Stimulated activated CD4-positive, alpha-beta T cell treated with anti-CD3 and anti-CD28 coated beads, Interleukin-4, amount 100 ng/mL, for 4 hours (primary cell): ENCODE measurements at places on chromosomes 7 and 10.

GRCh38 chr10:104268713-104269645, at the start of gene GSTO2:
Gene GSTO2 (plus strand): TSS chr10:104269184. CDS start chr10:104274916, 5,732 bp downstream.
- DNase-seq: peak; percentile 95

- peak; percentile 33 for DNase-seq
These were observed 460 bp downstream of the ANXA11 start for GRCh38 chr10:80204677-80205476.

GRCh38 chr10:19654576-19654975, 161.7 kb upstream of the PLXDC2 start:
- no peak for DNase-seq

DNA sequence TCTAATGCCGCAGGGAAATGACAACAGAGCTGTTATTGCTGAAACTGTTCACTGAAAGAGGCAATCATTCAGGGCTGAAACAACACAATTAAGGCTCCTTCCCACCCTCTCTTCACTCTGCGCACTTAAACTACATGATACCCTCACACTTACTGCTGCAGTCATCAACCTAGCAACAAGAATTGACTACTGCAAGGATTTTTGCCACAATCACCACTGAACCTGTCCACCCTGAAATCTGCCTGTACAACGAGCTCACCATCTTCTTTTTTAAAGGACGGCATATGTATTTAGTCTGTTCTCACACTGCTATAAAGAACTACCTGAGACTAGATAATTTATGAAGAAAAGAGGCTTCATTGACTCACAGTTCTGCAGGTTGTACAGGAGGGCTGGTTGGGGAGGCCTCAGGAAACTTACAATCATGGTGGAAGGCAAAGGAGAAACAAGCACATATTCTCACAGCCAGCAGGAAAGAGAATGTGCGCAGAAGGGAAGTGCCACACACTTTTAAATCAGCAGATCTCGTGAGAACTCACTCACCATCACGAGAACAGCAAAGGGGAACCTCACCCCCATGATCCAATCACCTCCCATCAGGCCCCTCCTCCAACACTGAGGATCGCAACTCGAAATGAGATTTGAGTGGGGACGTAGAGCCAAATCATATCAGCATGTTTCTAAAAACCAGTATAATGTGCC, 131.7 kb downstream of the SORCS1 start:
- DNase-seq: no peak

DNA sequence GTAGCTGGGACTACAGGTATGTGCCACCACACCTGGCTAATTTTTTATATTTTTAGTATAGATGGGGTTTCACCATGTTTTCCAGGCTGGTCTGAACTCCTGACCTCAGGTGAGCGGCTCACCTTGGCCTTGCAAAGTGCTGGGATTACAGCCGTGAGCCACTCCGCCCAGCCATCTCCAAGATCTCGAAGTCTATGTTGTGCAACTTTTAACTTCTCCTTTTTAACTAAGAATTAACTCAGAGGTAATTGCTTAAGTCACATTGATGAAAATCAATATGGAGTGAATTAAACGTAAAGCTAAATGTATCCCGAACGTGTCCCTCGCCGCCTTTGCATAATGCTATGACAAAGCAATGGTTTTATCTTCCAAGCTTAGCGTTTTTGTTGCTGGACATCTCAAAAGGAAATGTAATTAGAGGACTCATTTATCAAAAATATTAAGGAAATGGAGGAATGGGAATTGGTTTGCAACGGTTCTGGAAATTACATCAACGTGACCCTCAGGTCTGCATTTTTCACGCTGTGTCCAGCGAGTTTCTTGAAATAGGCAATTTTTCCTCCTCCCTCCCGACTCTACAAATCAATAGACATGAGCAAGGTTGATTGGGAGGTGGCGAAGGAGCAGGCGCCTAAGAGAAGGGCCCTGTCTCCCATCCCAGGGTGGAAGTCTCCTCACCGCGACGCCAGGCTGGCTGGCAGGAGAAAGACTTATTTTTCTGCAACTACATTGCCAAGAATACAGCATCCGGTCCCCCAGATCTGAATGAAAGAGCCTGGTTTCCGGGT, 89.8 kb downstream of the TMEM130 start:
- DNase-seq: no peak

DNA sequence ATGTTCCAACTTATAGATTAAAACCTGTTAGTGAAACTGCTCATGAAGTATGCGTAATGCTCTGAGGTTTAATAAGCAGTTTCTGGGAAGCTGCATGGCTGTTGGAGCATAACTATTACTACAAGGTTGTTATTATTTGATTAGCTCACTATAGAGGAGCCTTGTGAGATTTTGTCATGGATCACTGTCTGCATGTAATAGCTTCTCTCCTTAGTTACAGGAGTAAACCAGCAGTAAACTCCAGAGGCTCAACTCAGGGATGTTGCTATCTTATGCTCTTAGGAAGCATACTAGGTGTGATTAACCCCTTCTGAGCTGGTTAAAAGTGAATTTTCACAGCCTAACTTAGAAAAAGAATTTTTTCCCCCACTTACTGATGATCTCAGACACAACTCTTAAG, 63.6 kb upstream of the IFRD1 start:
- DNase-seq: no peak

- no peak for DNase-seq
These were observed 59.9 kb downstream of the CAV1 start for GRCh38 chr7:116584721-116585120.

DNA sequence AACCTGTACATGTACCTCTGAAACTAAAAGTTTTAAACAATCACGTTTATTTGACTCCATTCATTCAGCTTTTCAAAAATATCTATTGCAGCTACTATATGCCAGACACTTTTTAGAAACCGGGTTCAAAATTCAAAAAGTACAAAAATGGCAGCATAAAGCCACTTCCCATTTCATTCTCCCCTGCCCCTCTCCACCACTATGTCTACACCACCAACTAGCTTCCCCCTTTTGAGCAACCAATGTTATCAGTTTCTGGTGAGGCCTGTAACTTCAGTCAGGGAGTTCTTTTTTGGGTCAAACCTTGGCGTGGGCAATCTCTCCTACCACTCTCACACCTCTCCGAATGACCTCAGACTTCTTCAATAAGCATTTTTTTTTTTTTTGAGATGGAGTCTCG, 11.5 kb upstream of the HHEX start:
- no peak for DNase-seq

DNA sequence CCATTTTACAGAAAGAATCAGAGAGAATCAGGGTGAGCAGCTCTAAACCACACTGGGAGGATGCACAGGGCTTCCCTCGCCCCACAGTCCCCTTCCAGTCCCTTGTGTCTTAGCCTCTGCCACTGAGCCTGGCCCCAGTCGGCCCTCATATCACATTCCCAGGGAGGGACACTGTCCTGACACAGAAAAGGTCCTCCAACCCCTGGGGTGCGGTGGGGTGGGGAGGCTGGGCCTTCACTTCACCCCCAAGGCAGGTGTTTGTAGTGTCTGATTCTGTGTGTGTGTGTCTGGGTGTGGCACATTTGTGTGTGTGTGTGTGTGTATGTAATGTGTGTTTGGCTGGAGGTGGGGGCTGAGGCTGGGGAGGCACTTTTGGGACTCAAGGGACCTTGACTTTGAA, 1.8 kb upstream of the KCP start:
- DNase-seq: no peak

DNA sequence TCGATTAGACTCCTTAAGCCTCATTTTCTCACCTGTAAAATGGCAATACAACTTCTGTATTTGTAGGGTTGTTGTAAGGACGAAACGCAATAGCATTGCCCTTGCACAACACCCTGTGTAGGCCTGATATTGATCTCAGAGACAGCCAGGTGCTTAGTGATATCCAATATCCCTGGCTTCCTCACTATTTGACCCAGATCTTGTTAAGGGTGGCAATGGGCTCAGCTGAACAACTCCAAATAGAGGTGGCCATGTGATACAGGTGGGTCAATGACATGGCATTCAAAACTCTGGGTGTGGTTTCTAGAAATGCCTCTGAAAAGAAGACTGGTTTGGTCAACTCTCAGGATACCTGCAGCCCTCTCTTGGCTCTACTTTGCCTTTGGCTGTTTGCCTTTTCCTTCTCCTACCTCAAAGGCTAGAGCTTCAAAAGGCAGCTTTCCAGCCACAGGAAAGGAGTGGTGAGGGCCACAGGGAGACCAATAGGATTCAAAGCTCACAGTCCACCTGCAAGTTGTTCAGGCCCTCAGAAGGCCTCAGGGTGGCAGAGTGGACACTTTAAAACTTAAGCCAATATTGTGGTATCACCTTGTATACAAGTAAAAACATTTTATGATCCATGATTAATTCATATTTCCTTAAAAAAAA, 14.9 kb upstream of the GATAD1 start:
- no peak for DNase-seq

GRCh38 chr7:67407392-67408071, 410.9 kb downstream of the TYW1 start:
- DNase-seq: no peak

DNA sequence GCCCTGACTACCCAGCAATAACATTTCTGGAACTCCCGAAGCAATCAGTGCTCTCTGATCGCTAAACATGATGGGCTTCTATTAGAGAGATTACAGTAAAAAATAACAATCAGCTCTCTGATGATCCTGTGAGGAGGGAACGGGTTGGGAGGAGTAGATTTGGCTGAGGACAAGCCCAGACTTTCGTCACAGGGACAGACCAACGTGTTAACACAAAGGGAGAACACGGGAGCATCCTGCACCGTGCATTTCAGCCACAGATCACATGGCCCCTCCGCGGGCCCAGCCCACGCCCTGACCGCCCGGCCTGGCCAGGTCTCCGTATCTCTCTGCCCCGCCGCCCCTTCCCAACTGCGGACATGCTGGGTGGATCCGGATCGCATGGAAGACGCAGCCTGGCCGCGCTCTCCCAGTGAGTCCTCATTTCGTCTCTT, 95.0 kb upstream of the AGBL3 start:
- DNase-seq: no peak

GRCh38 chr10:129161150-129161549, 305.9 kb upstream of the MGMT start:
- peak; percentile 15 for DNase-seq

GRCh38 chr10:124728071-124728829, 15.9 kb downstream of the FAM53B start:
- no peak for DNase-seq

GRCh38 chr10:11516431-11516746, 95.1 kb downstream of the USP6NL start:
- no peak for DNase-seq

- DNase-seq: peak; percentile 46
These were observed 100.6 kb downstream of the FAM204A start for GRCh38 chr10:118241229-118242137.

GRCh38 chr7:27156508-27156898, at the start of gene HOXA7:
Gene HOXA7 (minus strand): TSS chr7:27156675. CDS start chr7:27156545, 130 bp downstream.
- DNase-seq: peak; percentile 1

DNA sequence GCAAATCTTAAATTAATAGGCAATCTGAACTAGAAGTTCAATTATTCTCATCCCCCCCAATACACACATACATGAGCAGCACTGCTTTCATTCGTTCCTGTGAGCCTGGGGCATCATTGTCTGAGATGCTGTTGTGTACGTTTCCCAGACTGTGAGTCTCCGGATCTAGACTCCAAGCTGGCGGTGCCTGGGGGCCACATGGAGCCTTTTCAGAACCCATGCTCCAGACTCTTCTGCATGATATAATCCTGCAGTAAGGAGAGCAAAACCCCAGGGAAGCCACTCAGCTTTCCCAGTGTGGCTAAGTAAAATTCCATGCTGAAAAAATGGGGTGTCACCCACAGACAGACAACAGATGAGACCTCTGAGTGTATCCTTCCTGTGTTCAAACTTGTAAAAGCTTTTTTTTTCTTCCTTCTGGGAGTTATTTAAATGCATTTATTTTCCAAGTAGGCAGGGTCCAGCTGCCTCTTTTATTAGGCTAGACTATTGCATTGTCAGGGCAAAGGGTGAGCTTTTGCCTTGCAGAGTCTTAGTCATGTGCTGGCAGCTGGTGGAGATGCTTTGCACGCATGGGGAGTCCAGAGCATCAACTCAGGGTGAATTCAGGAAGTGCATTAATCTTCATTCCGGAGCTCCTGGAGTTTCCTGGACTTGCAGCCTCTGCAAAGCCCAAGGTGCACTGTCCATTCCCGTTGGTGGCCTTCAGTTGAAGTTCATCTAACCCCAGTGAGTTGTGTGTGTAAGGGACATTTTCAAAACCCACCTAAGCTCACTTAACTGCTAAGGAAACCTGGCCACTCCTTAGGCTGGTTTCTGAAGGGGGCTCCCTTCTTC, 185.7 kb upstream of the ADO start:
- no peak for DNase-seq

DNA sequence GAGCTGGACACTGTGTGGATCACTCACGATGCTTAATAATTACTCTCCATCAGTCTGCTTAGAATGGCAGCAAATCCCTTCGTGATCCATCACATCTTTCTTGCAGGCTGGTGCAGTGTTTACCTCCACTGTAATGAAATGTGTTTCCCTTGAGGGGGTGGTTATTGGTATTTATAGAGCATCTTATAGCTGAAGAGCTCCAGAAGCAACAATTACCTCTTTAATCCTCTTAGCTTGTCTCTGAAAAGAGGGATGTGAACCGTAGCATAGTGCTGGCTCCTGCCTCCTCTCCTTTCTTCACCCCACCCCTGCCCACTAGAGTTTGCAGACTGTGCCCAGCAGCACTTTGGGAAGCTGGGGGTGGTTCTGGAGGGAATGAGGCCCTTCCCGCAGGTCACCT, 132.6 kb downstream of the CAMK1D start:
- no peak for DNase-seq

- no peak for DNase-seq
These were observed 20.8 kb upstream of the CDK1 start for GRCh38 chr10:60757420-60757895.

DNA sequence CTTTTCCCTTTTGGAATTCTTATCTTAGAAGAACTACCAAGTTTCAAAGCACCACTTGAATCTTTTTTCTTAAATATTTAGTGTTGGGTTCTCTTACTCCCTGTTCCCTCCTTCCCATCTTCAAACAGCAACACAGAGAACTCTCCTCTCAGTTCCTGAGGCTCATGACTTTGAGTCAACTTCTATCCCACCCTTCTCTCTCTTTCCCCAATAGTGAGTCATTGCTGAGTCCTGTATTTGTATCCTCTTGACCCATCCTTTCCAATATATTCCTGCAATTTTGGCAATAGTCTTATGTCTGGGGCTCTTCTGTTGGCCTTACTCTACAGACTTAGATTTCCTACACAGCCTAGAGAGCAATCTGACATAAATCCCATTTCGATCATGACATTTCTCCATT, 20.8 kb upstream of the JCAD start:
- no peak for DNase-seq
